Kidney (tissue), 22 donors: ENCODE measurements at places on chromosomes 7 and 10. TPM values are rescaled to one million over a fixed set of nuclear protein-coding genes. Genes with fewer than 3 reads are reported as not detected.

DNA sequence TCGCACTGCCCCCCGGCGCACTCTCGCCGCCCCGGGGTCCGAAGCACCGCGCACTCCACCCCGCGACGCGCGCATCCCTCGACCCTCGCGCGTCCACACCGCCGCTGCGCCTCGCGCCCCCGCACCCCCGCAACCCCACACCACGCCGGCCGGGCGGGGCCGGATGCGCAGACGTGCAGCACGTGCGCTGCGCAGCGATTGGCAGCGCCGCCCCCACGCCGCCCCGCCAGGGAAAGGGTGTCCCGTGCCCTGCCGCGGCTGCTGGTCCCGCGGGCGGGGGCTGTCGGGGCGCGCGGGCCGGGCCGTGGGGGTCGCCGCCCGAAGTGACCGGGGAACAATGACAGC lies 53.7 kb upstream of the KDM7A start:
- H3K27me3 ChIP-seq, result peaks cover 6% of the 10 kb centered on the region
- H3K4me1 ChIP-seq, result no peaks in the 10 kb centered on the region
- no peak overlapping the region for H3K4me3 ChIP-seq
- DNase-seq, result peak; percentile 86
- H3K27ac ChIP-seq, result peak overlapping the region; percentile 22
- no peaks in the 10 kb centered on the region for H3K36me3 ChIP-seq

Gene ATRNL1
- 7.1 TPM for total RNA-seq

Gene PTPRN2
- 4.8 TPM for total RNA-seq

- DNase-seq, result no peak
- H3K27ac ChIP-seq, result no peak overlapping the region
- H3K4me1 ChIP-seq, result no peaks in the 10 kb centered on the region
- no peaks in the 10 kb centered on the region for H3K27me3 ChIP-seq
- H3K4me3 ChIP-seq, result no peak overlapping the region
- no peaks in the 10 kb centered on the region for H3K36me3 ChIP-seq
Measured at GRCh38 chr7:72706521-72706920, 121.5 kb downstream of the TYW1B start.

DNA sequence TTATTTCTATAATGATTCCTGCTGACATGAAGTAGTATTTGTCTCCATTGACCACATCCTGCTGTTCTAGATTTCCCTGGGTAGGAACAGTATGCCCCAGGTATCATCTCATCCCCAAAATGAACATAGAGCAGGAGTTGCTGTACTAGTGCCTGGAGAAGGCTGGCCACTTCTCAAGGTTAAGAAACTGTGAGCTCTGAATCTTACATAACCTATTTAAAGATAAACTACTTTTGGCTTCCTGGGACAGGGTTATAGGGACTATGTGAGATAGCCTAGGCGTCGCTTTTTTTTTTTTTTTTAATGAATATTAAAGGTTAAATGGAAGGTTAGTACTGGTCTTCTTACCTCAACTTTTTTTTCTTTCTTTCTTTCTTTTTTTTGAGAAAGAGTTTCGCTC lies 103.0 kb downstream of the LRRC4 start:
- H3K27me3 ChIP-seq, result no peaks in the 10 kb centered on the region
- H3K4me1 ChIP-seq, result no peaks in the 10 kb centered on the region

DNA sequence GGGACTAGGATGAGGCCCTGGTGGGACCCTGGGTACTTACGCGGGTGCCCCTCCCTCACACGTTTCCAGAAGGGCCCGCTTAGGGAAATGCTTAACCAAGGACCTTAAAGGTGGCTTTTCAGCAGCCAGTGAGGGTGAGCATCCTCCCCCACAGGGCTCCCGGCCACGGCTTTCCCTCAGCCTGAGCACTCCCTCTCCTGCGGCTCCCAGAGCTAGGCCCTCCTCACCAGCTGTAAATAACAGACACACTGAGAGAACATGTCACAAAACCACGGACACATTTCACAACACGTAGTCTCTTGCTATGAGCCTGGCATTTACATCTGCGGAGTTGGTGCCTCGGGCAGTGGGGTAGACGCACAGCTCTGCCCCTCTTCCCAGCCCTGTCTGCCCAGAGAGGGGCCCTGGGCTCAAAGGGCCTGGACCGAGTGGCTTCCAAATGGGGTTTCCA lies 25.2 kb downstream of the GRID1 start:
- peak; percentile 48 for DNase-seq
- H3K27me3 ChIP-seq, result no peaks in the 10 kb centered on the region
- H3K27ac ChIP-seq, result no peak overlapping the region

DNA sequence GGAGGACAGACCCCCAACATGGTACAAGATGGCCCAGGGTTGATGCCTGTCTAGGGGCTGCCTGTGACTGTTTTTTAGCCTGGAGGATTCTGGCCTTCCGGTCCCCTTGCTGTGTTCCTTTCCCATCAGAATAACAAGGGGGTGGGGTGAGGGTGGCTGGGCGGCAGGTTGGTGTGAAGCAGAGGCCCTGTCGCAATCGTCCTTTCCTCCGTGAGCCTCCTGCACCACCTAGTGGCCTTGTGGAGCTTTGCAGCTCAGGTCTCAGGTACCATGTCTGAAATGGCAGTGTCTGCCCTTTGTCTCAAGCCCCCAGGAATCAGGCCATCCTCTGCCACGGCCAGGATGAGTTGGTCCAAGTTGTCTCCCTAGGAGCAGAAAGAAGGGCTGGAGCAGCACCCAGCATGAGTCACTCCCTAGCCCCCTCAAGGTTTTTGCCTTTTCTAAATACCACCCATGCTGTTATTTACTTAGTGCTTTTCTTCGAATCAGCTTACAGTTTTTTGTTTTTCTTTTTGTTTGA lies 24.2 kb downstream of the TACR2 start:
- peaks cover 11% of the 10 kb centered on the region for H3K36me3 ChIP-seq
- no peaks in the 10 kb centered on the region for H3K4me1 ChIP-seq
- H3K27me3 ChIP-seq, result no peaks in the 10 kb centered on the region
- no peak overlapping the region for H3K4me3 ChIP-seq

GRCh38 chr10:10824591-10825148 lies 193.0 kb upstream of the CELF2 start:
- no peak for DNase-seq
- H3K27me3 ChIP-seq, result no peaks in the 10 kb centered on the region
- no peaks in the 10 kb centered on the region for H3K4me1 ChIP-seq
- H3K36me3 ChIP-seq, result no peaks in the 10 kb centered on the region

Gene SMO
- 13.2 TPM for total RNA-seq

DNA sequence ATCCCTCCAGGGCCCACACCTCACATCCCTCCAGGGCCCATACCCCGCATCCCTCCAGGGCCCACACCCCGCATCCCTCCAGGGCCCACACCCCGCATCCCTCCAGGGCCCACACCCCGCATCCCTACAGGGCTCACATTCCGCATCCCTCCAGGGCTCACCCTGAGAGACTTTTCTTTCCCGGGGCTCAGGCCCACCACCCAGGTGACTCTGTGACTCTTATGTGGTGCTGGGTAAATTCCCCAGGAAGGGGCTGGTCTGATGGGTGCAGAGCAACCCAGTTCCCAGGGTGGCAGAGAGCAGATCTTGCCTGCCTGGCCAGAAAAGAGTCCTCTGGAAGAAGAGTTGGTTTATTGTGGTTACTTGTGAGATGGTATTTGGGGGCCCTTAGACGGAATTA lies 290.7 kb downstream of the TCERG1L start:
- H3K27me3 ChIP-seq, result no peaks in the 10 kb centered on the region
- no peak overlapping the region for H3K27ac ChIP-seq
- H3K36me3 ChIP-seq, result no peaks in the 10 kb centered on the region
- H3K4me1 ChIP-seq, result no peaks in the 10 kb centered on the region

Gene TMEM236
- total RNA-seq, result 1.9 TPM

- H3K36me3 ChIP-seq, result no peaks in the 10 kb centered on the region
- no peaks in the 10 kb centered on the region for H3K4me1 ChIP-seq
- no peak for DNase-seq
- H3K27me3 ChIP-seq, result no peaks in the 10 kb centered on the region
- no peak overlapping the region for H3K27ac ChIP-seq
Measured at GRCh38 chr7:94160719-94161435, 156.7 kb upstream of the BET1 start.

- H3K4me1 ChIP-seq, result no peaks in the 10 kb centered on the region
- no peak for DNase-seq
- H3K4me3 ChIP-seq, result no peak overlapping the region
- H3K27me3 ChIP-seq, result no peaks in the 10 kb centered on the region
- H3K27ac ChIP-seq, result no peak overlapping the region
Measured at GRCh38 chr10:111222961-111223360, 146.1 kb downstream of the ADRA2A start.

GRCh38 chr7:116731445-116732335 lies 59.7 kb downstream of the MET start:
- H3K4me1 ChIP-seq, result peaks cover 20% of the 10 kb centered on the region
- no peak overlapping the region for H3K27ac ChIP-seq
- no peaks in the 10 kb centered on the region for H3K36me3 ChIP-seq
- H3K27me3 ChIP-seq, result no peaks in the 10 kb centered on the region

Gene CALML3
- total RNA-seq, result not detected

GRCh38 chr10:130218936-130219335 lies 82.7 kb downstream of the GLRX3 start:
- H3K4me3 ChIP-seq, result no peak overlapping the region
- no peaks in the 10 kb centered on the region for H3K4me1 ChIP-seq
- H3K36me3 ChIP-seq, result no peaks in the 10 kb centered on the region
- DNase-seq, result peak; percentile 19

Gene GPR26
- total RNA-seq, result not detected
